ENCODE measurements at places on chromosomes 2 and 18.

DNA sequence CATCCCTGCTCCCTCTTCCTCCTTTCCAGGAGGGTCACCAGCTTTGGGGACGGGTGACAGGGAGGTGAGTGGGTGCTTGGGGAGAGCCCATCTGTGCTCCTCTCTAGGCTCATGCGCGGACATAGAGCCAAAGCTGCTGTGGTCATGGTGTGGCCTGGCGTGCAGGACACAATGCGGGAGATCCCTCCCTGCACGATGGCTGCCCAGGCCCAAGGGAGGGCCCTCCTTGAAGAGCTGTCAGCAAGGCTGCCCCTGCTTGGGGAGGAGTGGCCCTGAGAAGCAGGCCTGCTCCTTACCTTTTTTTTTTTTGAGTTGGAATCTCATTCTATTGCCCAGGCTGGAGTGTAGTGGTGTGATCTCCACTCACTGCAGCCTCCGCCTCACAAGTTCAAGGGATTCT is 111.4 kb downstream of the DYSF start:
- DNase-seq, result no peak

DNA sequence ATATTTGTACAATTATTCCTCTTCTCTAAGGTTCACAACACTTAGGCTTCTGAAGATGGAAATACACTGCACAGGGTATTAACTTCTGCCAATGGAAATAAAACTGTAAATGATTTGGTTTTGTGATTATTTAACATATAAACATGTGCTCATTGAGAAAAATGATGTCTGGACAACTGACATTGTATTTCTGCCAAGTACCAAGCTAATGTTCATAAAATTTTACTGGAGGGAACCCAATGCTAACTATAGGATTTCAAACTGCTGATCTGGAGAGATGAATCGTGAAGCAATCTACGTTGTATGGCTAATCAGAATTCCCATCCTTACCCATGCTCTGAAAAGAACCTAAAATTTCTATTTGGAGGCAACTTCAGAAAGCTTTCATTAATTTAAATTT is 279.7 kb downstream of the NRXN1 start:
- DNase-seq, result no peak

- no peak for DNase-seq
Measured at GRCh38 chr2:24659862-24660261, 133.3 kb downstream of the PTRHD1 start.

GRCh38 chr2:143844986-143845385 is 674.9 kb downstream of the ZEB2 start:
- DNase-seq, result no peak

GRCh38 chr2:229380101-229380625 is 109.1 kb upstream of the PID1 start:
- no peak for DNase-seq

DNA sequence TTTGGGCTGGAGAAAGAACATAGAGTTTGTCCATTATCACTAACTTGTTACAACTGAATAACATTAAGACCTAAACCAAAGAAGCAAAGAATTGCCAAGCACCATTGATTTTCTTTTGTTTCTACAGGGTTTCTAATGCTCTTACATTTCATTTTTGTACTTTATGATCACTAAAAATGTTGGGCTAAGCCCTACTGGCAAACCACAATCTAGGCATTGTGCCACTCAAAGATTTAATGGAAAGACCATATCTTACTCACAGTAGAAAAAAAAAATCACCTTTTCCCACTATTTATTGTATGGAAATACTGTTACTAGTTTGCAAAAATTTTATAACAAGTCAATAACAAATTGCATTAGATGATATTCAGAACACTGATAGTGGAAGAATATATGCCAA is 447.4 kb upstream of the PKDCC start:
- DNase-seq, result no peak

DNA sequence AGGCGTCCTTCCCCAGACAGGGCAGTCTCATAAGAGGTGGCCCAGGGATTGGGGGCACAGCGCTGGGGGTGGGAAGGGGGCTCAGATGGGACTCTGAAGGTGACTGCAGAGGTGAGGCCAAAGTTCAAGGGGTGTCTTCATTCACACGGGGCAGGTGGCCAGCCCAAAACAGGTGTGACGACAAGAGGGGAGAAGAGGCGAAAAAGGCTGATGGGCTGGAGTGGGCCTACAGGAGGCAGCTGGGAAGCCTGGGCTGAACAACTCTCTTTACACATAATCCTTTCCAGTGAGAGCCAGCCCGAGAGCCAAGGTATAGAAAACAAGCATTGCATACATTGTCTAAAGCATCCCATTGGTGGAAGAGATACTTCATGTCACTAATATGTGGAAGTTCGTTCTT is 130.9 kb upstream of the ASB18 start:
- no peak for DNase-seq

- no peak for DNase-seq
Measured at GRCh38 chr2:100615471-100615870, 52.7 kb downstream of the PDCL3 start.

- no peak for DNase-seq
Measured at GRCh38 chr2:16632598-16632997, 33.0 kb downstream of the CYRIA start.

GRCh38 chr2:134315471-134315870 is 61.6 kb downstream of the MGAT5 start:
- no peak for DNase-seq

DNA sequence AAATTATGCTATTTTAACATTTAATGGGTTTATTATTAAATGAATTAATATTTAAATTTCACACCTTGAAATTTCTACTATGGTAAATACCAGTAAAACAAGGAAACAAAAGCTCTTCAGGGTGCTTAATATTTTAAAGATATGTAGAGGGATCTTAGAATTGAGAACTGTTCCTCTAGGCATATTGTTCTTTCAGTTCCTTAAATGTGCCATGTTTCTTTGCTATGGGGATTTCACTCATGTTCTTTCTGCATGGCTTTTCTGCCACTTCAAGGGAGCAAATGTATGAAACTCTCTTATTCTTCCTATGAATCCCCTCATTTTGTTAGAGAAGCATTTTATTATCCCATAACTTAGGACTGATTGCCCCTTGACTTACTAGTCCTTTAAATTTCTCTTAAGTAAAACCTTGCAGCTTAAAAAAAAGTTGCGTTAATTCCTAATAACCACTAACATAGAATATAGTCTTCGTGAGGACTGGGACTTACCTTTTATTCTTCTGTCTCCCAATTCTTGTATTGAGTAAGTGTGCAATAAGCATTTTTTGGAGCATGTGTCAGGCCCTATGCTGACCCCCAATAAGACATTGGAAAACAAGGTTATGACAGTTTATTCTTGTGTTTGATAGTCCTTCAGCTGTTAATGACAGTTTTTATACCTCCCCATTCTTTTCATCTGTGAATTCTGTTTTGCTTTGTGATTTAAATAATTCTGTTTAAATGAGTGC is 95.7 kb downstream of the BIRC6 start:
- no peak for DNase-seq

DNA sequence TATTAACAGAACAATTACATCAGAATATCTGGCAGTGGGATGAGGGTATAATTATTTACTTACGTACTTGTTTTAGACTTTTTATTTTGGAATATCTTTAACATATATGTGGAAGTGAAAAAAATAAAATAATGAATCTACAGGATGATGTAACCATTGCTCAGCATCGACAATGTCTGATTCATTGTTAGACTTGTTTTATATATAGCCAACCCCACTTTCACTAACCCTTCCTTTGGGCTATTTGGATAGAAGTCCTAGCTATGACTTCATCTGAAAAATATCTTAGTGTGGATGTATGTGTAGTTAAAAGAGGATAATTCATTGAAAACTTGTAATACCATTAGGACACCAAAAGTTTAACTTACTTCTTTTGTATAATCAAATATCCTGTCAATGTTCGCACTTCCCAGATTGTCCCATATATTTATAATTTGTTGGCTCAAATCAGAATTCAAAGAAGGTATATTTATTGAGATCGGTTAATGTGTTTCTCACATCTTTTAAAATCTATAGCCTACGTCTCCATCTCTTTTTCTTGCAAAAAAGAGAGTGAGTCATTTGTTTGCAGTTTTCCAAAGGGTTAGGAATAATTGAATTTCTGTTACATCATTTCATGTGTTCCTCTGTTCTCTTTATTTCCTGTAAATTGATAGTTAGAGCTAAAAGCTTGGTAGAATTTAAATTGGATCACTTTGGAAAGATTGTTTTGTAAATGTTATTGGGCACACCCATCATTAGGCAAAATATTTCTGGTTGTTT is 506.1 kb upstream of the FAM98A start:
- DNase-seq, result no peak

DNA sequence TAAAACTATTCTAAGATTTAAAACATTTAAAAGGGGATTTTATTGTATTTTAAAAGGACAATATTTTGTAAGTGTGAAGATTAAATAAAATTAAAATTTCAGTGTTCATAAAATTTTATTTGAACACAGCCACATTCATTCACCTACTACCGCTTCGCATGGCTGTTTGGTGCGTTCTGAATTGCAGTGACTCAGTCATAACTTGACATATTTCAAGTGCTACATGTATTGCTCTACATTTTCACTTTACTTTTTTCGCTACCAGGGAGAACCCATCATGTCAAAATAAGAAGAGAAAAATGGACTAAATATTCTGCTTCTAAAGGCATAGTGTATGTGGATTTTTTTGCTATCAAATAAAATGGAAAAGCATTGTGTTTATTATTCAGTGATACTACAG is 8.7 kb downstream of the PTH2R start:
- no peak for DNase-seq

DNA sequence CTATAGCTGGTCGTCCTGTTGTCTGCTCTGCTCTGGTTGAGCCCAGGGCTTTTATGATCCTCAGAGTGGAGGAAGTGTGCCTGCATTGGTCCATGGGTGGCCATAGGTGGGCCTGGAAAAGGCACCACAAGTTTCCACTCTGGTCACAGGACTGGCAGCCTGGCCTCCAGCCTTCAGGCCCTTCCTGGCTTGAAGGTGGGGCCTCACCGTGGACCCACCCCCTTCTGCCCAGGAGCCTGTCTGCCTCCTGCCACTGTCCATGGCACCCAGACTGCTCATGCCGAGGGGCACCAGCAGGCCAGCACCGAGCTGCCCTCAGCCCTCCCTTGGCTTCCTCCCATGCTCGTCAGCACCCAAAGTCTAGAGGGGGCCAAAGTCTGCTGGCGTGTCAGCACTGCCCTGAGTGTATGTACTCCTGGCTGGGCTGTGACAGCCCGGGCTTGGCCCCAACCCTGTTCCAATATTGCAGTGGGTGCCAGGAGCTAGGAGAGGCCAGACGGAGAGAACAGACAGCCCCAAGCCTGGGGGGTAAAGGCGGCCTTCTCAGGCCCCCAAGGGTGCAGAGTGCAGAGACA is 529.4 kb downstream of the DCC start:
- DNase-seq, result no peak

DNA sequence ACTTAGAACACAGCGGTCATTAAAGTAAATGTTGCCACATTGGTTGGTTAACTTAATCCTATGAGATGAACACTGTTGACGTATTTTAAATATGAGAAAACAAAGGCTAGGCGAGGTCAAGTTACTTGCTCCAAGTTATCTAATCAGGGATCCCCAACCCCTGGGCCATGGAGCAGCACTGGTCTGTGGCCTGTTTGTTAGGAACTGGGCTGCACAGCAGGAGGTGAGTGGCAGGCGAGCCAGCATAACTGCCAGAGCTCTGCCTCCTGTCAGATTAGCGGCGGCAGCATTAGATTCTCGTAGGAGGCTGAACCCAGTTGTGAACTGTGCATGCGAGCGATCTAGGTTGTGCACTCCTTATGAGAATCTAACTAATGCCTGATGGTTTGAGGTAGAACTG is 878.9 kb downstream of the CPS1 start:
- no peak for DNase-seq

DNA sequence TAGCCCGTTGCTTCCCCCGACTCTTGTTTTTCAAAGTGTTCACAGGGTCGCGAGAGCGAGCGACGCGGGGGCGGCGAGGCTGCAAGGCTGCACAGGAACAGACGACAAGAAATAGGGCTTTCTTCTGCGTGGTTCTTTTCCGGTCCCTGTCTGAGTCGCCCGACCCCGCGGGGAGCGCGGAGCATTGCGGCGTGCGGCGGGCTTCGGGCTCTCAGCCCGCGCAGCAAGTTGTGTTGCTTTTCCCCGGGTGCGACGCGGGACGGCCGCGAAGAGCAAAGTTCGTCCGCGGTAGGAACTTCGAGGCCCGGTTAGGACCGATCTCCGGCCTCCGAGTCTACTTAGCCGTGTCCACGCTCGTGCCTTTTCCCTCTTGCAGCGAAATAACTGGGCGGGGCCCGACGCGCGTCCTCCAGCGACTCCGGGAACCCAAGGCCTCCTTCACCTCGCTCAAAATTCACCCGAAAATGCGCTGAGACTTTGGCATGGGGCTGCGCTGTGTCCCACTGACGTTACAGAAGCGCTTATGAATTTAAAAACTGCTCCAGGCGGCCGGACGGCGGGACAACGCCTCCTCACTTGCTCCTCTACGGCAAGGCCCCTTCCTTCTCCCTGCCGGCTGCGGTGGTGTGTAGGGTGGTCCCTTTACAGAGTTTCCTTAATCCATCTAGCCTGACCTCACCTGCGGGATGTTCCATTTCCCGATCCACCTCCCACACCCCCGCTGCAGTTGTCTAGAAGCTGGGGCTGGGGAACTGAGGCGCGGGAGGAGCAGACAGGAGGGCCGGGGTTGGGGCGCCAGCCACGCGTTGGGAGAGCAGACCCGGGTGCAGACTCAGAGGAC is 1.5 kb upstream of the BCL2L11 start:
- DNase-seq, result peak; percentile 53

- no peak for DNase-seq
Measured at GRCh38 chr2:66576561-66577320, 141.8 kb downstream of the MEIS1 start.

- DNase-seq, result no peak
Measured at GRCh38 chr2:96977631-96978195, 8.7 kb downstream of the FAM178B start.

DNA sequence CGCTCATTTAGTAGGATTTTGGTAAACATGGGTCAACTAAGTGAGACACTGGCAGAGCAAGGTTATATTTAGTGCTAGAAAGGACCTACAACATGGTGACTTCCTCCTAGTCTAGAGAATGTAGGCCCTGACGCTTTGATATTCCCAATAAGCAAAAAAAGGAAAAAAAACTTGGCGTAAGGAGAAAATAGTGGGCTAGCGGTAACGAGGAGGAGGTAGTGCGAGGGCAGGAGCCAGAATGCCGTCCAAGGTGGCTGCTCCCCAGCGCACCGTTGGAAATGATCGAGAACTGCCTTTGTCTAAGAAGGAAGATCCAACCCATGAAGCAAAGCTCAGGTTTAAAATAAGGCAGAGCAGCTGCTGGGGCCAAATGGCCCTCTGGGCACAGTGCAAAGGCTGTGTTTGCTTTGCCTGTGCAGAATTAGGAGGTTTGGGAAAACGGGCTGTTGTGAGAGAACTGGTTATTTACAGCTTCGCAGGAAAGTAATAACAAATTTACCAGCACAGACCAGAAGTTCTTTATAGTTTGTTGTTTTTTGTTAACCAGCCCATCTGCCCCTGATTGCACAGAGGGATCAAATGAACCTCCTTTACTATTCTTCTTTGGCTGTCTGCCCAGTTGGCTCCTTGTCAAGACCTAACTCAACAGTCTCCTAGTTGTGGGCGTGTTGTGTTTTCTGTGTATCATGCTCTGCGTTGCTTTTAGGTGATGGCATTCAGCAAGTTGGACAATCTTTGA is 86.6 kb downstream of the ITGB1BP1 start:
- DNase-seq, result no peak
